Activated naive CD4-positive, alpha-beta T cell treated with anti-CD3 and anti-CD28 coated beads, Interleukin-2, amount 10 ng/mL, durations not matched to agents 7 days and 5 days (primary cell): ENCODE measurements at places on chromosomes 7 and 10.
A peak's percentile ranks its signal among the peaks of the same experiment; 100 is the strongest.

DNA sequence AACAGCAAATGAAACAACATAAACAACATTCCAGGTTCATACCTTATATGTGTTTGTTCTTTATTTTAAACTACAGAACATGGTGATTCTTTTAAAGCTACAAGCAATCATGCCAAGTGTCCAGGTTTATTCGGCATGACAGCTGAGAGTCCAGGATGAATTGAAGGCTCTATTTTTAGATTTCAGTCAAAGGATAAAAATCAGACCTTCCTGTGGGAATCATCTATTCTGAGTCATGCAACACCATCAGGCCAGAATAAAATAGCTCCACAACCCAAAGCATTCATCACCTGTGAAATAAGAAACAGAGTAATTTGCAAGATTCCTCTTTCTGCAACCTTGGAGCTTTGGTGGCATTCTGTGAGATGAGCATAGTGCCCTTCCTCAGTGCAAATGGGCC lies 292.4 kb upstream of the MYO3A start:
- no peak for DNase-seq
- no peak overlapping the region for H3K4me3 ChIP-seq
- H3K36me3 ChIP-seq, result no peaks in the 10 kb centered on the region
- no peak overlapping the region for H3K27ac ChIP-seq

GRCh38 chr7:17939211-17939605 lies 1.1 kb downstream of the SNX13 start:
- H3K4me3 ChIP-seq, result peak overlapping the region; percentile 90
- peak overlapping the region; percentile 90 for H3K27ac ChIP-seq
- peaks cover 13% of the 10 kb centered on the region for H3K36me3 ChIP-seq
- H3K4me1 ChIP-seq, result peaks cover 51% of the 10 kb centered on the region

DNA sequence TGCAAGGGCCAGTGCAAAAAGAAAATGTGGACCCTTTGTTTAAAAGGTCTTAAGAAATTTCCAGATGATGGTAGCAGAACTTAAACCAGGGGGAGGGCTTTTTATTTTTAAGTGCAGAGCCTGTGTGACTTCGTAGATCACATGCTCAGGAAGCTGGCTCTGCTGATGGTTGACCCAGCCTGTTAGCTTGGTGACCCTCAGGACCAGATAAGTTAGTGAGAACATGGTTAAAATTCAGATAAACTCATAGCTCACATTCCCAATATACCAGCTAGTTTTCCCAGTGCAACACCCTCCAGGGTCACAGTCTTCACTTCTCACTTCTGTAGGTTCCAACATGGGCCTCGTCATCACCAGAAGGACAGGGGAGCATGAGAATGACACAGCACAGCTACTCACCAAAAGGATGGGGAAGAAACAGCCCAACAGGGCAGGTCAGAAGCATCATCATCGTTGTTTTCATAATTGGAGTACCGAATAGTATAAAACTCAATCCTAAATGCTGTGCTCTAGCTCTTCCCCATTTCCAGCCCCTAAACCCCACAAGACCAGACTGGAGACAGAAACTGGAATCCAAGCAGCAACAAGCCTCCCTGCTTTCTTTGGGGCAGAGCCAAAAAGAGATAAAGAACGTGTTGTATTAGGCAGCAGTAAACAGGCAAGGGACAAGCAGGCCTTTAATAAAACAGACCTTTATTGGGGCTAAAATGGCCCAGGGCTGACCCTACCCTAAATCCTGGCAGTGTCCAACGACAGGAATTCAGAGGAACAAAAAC lies 102.2 kb upstream of the ANKRD1 start:
- no peaks in the 10 kb centered on the region for H3K36me3 ChIP-seq
- no peak for DNase-seq
- H3K27ac ChIP-seq, result no peak overlapping the region
- no peak overlapping the region for H3K4me3 ChIP-seq
- H3K4me1 ChIP-seq, result no peaks in the 10 kb centered on the region

- peaks cover 45% of the 10 kb centered on the region for H3K27me3 ChIP-seq
- H3K4me1 ChIP-seq, result peaks cover 9% of the 10 kb centered on the region
- no peak overlapping the region for H3K4me3 ChIP-seq
- H3K27ac ChIP-seq, result no peak overlapping the region
- DNase-seq, result no peak
- H3K36me3 ChIP-seq, result no peaks in the 10 kb centered on the region
Measured at GRCh38 chr10:8279598-8279997, 225.1 kb downstream of the GATA3 start.

GRCh38 chr10:42783181-42783549 lies 570 bp downstream of the BMS1 start:
- H3K27me3 ChIP-seq, result no peaks in the 10 kb centered on the region
- H3K27ac ChIP-seq, result peak overlapping the region; percentile 94
- H3K4me1 ChIP-seq, result peaks cover 16% of the 10 kb centered on the region

- H3K4me1 ChIP-seq, result peaks cover 14% of the 10 kb centered on the region
- no peak overlapping the region for H3K4me3 ChIP-seq
- DNase-seq, result no peak
- no peak overlapping the region for H3K27ac ChIP-seq
- no peaks in the 10 kb centered on the region for H3K36me3 ChIP-seq
Measured at GRCh38 chr10:17255512-17255911, 27.5 kb downstream of the VIM start.
